Purkinje cell (primary cell): ENCODE measurements at places on chromosomes 6 and 20. TPM values are rescaled to one million over a fixed set of nuclear protein-coding genes. Genes with fewer than 3 reads are reported as not detected.

Gene NRM
- 0.53 and 1.5 TPM in 2 replicates for polyA plus RNA-seq

Gene PHF20
- 139 and 149 TPM in 2 replicates for polyA plus RNA-seq

Gene ACSS1
- 2.3 and 4.5 TPM in 2 replicates for polyA plus RNA-seq

Gene TFAP2A
- polyA plus RNA-seq, result 4.4 and 9.1 TPM in 2 replicates

Gene TSHZ2
- 0.91 and 3.8 TPM in 2 replicates for polyA plus RNA-seq

Gene NRSN1
- 88.3 and 130 TPM in 2 replicates for polyA plus RNA-seq

Gene ARFGEF3
- 10.4 and 12.2 TPM in 2 replicates for polyA plus RNA-seq
